ENCODE measurements at places on chromosomes 7 and 10.

DNA sequence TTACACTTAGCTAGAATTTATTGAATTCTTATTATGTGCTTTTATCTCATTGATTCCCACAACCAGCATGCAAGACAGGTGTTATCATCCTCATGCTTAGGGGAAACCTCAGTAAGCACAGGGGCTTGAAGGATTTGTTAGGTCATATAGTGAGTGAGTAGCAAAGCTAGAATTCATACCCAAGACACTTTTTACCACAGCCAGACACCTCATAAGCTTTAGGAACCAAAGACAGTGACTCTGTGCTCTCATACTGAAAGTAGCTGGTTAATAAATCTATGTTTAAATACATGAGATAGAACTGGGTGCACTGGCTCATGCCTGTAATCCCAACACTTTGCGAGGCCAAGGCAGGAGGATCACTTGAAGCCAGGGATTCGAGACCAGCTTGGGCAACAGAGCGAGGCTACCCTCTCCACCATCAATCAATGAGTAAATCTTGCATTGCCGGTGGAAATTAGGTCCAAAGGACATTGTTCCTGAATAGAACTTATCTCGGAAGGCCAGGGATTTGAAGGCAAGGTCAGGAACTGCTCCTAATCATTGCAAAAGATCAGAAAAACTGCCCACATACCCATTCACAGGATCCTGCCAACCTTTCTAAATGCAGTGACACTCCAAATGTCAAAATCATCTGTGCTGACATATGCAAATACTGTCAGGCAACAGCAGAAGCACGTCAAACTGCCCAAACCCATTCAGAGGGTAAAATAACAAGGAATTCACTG, 523.5 kb downstream of the PARD3 start:
- DNase-seq: no peak

- DNase-seq: no peak
Observed at GRCh38 chr7:117134411-117134810, 181.1 kb downstream of the ST7 start.

- DNase-seq: no peak
Observed at GRCh38 chr10:17607060-17607459, 10.1 kb downstream of the HACD1 start.

- DNase-seq: no peak
Observed at GRCh38 chr7:114356133-114356532, 58.5 kb upstream of the FOXP2 start.

DNA sequence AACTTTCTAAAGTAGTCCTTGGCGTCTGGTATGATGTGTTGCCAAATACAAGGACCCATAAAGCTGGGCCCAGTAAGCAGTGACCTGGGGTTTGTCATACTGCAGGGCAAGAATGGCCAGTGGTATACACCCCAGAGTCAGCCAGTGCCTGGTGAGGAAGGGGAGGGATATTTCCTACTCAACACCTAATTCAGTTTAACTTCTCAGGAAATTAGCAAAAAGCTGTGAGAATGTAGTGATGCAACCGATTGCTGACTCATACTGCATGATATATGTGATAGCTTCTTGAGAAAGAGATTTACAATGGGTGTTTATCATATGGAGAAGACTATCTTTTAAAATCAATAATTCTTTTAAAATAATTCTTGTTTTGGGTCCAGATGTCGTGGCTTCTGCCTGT, 889.3 kb upstream of the CELF2 start:
- DNase-seq: no peak

- DNase-seq: peak; percentile 2
Observed at GRCh38 chr7:158274996-158275395, 312.6 kb downstream of the PTPRN2 start.

GRCh38 chr10:1297566-1298301, 241.5 kb downstream of the WDR37 start:
- DNase-seq: no peak

- no peak for DNase-seq
Observed at GRCh38 chr10:121051696-121052279, 200.6 kb downstream of the WDR11 start.

DNA sequence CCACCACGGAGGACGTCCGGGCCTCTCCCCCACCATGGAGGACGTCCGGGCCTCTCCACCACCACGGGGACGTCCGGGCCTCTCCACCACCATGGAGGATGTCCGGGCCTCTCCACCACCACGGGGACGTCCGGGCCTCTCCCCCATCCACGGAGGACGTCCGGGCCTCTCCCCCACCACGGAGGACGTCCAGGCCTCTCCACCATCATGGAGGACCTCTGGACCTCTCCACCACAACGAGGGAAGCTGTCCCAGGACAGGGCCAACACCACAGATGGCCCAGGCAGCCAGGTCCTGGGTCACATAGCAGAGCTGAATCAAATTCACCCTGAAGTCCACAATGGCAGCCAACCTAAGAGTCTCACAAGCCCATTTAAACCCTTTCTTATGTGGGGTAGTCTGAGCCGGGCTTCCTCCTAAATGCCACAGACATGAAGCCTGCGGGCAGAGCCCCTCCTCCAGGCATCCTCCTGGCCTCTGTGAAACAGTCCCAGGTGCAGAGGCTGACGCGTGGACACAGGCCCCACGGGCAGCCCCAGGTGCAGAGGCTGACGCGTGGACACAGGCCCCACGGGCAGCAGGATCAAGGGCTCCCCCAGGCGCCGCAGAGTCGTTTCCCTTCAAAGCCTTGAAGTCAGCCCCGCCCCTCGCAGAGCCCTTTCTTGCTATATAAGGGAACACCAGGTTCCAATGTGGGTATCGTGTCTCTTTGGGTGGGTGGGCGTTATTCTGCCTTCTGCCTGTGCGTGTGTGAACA, 47.0 kb downstream of the FOXL3 start:
- no peak for DNase-seq

DNA sequence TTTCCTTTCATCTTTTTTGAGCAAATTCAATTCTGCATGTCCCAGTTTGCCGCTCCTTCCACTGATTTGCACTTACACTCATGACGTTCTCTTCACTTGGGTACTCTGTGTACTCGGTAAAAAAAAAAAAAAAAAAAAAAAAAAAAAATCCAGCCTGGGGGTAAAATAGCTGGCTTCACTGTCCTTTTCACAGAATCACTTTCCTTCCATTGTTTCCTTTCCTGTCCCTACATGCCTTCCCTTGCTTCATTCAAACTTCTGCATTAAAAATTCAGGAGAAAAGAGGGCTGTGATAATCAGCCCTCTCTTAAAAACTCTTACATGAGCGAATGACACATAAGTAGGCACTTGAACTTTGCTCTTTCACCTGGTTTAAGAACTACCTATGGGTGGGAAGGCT, 8.7 kb downstream of the ANKRD1 start:
- no peak for DNase-seq

All from left colon (tissue), 2 donors.